Kasumi-1 (cell line): ENCODE measurements at places on chromosomes 11 and 22.

DNA sequence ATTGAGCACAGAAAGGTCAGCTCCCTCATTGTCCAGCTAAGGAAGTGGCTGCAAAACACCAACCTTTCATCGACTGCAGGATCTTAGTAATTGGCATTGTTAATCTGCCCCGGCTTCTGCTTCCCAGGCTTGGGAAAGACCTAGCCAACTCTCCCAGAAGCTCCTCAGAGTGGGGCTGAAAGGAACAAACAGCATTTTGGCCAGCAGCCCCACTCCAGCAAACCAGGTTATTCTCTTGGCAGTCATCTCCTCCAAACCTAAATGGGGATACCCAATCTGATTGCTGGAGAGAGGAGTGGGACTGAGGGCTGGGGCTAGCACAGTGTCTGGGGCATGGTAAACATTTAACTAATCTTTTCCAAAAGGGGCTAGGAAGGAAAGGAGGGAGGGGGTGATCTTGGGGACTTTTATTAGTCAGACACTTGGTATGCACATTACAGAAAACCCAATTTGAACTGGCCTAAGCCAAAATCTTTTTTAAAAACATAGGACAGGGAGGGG lies 294.4 kb downstream of the MN1 start:
- DNase-seq, result no peak

DNA sequence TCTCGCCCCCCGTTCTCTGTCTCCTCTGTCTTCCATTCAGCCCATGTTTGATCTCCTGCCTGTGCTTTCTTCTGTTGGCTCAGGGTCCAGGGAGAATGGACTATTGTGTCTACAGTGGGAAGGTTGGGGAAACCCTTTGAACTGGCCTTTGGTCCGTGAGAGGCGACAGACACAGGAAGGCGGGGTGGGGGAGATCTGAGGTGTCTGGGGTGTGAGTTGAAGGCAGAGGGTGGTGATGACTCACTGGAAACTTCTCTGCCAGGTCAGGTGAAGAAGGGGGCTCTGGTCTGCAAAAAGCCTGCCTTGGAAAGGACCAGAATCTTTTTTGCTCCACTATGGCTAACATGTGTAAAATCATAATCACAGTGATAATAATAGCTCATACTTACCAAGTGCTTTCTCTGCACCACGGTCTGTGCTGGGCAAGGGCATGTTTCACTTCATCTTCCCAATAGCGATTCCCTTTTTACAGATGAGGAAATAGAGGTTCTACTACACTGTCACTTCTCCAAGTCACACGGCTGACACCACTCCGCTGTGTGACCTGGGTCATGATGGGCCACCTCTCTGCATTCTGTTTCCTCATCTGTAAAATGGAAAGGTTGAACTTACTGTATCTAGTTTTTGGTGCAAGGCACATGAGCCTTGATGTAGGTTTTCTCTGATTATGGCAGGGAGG lies 99.8 kb upstream of the ALX4 start:
- no peak for DNase-seq

GRCh38 chr22:39820256-39820655 lies 73.3 kb downstream of the ENTHD1 start:
- DNase-seq, result no peak

DNA sequence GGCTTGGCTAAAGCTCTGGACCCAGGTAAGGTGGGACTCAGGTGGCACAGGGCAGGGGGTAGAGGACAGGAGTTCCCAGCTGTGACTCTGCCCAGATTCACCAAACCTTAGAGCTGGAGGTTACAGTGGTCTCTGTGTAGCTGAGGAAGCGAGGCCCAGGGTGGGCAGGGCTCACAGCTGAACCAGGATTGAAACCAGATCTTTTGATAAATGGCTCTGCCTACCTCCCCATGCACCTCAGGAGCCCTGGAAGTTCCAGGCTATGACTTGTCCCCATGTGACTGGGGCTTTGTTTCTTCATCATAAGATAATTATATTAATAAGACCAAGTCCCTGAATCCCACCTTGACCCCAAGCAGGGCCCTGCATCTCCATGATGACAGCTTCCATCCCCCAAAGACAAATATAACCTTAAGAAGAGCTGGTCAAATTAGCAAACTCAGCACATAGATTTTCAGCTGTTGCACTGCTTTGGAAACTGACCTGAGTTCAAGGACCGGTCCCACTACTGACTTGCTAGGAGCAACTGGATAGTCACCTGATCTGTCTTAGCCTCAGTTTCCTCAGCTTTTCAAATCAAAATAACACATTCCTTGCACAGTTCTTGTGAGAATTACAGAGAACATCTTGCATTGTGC lies 21.3 kb upstream of the TSKU start:
- DNase-seq, result no peak

- DNase-seq, result no peak
Observed at GRCh38 chr22:49577168-49578060, 250.3 kb downstream of the BRD1 start.
